ENCODE measurements at places on chromosomes 7 and 10.

DNA sequence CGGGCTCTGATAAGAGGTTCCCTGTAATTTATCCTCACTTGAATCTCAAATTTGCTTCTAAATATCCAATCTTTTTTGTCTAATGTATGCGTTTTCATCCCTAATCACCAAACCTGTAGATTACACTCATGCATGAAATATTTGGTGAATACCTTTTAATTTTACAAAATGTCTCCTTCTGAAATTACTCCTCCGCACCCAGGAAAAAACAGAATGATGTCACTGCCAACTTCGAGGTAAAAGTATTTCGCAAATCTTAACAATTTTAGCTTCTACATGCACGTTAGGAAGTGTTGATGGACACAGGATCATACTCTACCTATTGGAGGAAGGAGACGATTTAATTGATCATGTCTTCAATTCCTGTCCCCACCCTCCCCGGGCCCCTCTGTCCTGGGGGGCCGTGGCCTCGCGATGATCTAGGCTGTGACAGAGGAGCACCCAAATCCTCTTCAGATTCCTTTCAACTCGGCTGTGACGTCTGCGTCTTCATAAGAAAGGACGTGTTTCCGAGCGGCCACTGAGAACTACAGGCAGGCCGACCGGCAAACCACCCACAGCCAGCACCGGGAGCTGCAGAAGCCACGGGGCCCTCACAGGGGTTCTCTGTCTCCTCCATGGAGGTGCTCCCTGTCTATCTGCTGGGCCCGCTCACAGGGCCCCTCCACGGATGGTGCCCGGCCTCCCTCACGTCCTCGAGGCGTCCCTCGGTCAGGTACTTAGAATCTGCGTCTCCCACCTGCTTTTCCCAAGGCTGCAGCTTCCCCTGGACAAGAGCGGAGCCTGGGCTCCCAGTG, 8.7 kb upstream of the FAM20C start:
- no peak for DNase-seq

GRCh38 chr7:105245398-105246114, 143.2 kb downstream of the SRPK2 start:
- no peak for DNase-seq

GRCh38 chr10:132774902-132775863, 10.8 kb downstream of the NKX6-2 start:
- DNase-seq, result no peak

DNA sequence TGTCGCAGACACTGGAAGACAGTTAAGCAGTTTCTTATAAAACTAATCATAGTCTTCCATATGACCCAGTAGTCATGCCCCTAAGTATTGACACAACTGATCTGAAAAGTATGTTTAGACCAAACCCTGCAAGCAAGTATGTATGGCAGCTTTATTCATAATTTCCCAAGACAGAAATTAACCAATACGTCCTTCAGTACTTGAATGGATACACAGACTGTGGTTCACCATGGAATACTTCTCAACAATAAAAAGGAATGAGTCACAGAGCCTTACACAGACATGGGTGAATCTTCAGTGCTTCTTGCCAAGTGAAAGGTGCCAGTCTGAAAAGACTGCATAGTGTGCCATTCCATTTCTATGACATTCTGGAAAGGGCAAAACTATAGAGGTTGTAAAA, 50.2 kb upstream of the AKR1E2 start:
- DNase-seq, result no peak

DNA sequence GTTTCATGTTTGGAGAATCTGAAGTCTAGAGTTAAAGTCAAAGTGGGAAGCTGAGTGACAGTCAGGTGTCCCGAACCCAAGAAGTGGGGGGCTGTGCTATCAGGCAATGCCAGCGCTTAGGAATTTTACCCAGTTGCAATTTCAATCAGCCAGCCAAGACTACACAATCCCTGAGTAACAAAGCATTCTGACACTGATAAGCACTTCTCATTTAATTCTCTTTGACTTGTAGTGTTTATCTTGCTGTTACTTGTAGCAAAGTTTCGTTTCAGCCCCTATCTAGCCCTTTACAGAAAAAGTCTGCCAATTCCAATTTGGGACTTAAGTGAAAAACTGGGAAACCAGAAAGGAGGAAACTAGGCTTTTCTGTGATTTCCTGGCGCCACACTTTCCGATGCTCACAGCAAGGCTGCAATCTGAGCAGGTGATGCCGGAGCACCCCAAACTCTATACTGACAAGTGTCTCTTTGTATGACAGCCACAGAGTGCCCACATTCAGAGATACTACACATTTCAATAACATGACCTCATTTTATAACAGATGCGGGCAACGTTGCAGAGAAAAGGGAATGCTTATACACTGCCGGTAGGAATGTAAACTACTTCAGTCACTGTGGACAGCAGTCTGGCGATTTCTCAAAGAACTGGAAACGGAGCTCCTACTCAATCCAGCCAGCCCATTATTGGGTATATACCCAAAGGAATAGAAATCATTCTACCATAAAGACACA, 61.0 kb downstream of the ITIH5 start:
- DNase-seq, result no peak

DNA sequence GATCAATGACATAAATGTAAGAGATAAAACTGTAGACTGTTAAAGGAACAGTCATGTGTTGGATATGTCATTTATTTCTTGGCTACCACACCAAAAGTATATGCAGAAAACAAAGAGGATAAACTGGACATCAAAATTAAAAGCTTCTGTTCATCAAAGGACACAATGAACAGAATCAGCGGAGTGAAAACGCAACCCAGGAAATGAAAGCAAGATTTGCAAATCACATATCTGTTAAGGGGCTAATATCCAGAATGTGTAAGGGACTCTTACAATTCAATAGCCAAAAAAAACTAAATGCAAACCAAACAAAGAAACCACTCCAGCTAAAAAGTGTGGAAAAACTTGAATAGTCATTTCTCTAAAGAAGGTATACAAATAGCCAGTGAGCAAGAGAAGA, 164.3 kb downstream of the ZMYND11 start:
- no peak for DNase-seq

DNA sequence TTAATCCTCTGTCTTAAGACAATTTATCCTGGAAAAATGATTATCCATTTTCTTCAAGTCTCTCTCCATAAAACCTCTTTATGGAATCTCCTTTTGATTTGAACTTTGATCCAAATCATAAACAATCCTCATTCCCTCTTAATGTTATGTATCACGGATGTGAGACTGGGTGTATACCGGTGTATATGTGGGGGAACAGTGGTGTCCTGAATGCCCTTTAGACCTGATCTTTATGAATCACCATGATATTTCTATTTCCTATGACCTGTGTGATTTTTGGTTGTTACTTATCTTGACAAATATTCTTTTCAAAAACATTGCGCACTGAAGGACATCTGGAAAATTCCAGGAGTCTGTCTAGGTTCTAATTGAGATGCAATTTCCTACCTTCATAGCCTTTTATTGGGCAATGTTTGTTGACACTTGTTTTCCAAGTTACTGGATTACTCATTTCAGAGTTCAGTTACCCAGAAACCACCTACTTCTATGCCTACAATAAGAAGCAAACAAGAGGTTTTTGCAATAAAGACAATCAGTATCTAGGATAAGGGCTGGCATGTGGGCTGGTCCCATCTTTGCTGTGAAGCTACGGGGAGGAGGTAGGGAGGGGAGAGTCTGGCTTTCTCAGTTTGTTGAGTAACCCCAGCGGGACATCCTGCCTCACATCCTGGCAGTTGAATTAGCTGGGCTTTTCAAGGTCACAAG, 190.4 kb downstream of the CTTNBP2 start:
- DNase-seq, result no peak

- no peak for DNase-seq
Observed at GRCh38 chr10:112918771-112919170, 31.3 kb upstream of the TCF7L2 start.

- no peak for DNase-seq
Observed at GRCh38 chr7:73830681-73831583, at the start of gene CLDN4. CLDN4 (plus strand) TSS chr7:73830996; CDS start chr7:73831202, 206 bp downstream.

- DNase-seq, result no peak
Observed at GRCh38 chr10:46273506-46274477, 13.0 kb upstream of the ANTXRL start.

GRCh38 chr7:4245135-4245865, 436.8 kb upstream of the FOXK1 start:
- DNase-seq, result no peak

- DNase-seq, result no peak
Observed at GRCh38 chr7:153415632-153416031, 636.6 kb upstream of the DPP6 start.

GRCh38 chr10:123506455-123506854, 159.7 kb upstream of the GPR26 start:
- DNase-seq, result no peak

DNA sequence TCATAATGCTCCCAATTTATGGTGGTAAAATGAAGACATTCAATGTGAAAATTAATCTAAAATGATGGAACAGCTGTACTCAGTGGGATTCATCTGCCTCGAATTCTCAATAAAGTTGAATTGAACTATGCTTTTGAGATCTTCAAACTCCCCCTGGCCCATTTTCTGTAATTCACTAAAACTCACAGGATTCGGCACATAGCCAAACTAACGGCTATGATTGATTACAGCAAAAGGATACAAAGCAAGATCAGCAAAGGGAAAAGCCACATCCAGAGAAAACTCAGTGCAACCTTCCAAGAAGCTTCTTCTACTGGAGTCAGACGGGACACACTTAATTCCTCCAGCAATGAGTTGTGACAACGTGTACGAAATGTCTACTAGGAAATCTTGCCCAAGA, 307.5 kb downstream of the CNTNAP2 start:
- no peak for DNase-seq

- DNase-seq, result no peak
Observed at GRCh38 chr7:12370249-12370648, 33.4 kb downstream of the VWDE start.

- DNase-seq, result no peak
Observed at GRCh38 chr10:127254276-127254675, 57.9 kb upstream of the INSYN2A start.

DNA sequence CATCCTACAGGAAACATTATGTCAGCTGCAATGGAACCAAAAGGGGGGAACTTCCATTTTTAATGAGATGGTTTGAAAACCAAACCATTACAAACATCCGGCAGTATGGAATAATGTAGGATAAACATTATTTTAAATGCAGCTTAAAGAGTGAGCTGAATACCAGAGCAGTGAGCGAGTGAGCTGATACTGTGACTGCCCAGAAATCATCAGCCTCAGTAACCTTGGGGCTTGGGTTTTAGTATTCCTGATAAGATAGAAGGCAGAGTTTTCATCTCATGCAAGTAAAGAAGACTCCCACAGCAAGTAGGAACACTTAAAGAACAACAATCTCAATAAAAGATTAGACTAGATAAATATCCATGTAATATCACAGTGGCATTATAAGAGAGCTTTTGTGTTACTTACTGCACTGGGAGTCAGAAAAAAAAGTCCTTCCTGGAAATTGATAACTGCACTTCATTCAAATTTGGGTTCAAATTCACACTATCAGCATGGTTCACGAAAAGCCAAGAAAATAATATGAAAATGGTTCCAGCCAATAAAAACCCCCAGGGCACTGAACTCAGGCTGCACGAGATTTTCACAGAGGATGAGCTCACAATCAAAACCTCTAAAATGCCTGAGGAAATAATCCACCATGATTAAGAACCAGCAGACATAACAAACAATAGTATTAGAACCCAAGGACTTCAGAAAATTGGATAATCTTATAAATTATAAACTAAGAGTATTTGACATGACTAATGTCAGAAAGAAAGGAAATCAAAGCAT, 115.7 kb downstream of the MTPAP start:
- DNase-seq, result no peak

GRCh38 chr10:101644002-101644401, 51.0 kb downstream of the FBXW4 start:
- no peak for DNase-seq

GRCh38 chr7:132752431-132752830, 176.2 kb upstream of the PLXNA4 start:
- DNase-seq, result no peak

DNA sequence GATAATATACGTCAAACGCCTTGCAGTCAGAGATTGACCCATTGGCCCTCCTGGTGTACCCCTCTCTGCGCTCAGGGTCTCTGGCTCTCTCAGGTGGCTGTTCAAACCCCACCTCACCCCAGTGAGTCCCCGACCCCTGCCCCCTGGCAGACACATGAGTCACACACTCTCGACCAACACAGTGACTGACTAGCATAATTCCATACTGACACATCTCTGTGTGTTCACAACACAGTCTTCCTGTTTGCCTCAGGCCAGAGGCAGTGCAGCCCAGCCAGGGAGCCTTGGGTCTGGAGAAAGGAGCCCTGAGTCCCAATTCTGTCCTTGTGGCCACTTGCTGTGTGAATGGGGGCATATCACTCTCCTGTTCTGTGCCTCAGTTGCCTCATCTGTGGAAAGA, 40.1 kb downstream of the PALD1 start:
- DNase-seq, result no peak

DNA sequence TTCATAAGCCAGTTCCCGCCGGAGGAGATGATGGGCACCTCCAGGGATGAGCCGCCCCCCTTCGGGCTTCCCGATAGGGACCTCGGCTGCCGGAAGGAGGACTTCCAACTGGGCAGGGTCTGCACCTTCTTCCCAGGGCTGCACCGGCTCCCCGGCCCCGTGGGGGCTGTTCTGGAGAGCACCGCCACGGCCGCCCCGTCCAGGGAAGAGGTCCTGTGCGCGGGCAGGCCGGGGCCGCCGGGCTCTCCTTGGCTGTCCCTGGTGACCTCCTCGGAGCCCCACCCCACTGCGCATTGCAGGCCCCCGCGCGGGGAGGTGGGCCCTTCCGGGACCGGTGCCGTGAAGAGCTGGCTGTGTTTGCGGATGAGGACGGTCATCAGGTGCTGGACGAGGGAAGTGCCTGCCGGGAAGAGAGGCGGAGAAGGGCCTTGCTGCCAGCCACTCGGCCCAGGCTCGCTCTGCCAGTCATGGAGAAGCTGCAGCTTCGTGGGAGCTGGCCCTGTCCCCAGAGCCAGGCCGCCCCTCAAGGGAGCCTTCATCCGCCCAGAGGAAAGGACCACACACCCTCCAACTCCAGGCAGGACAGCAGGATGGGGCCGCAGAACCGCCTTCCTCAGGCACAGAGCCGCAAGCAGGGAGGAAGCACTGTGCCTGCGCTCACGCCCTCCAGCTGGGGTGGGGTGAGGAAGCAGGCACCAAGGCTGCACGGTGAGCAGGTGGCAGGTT, 144.4 kb downstream of the MAPK8 start:
- DNase-seq, result no peak

GRCh38 chr10:49768329-49768728, 6.2 kb upstream of the OGDHL start:
- DNase-seq, result no peak

GRCh38 chr7:145360511-145361100, 524.8 kb upstream of the TPK1 start:
- no peak for DNase-seq

GRCh38 chr10:125880719-125881118, 373 bp downstream of the DHX32 start:
- DNase-seq, result no peak

DNA sequence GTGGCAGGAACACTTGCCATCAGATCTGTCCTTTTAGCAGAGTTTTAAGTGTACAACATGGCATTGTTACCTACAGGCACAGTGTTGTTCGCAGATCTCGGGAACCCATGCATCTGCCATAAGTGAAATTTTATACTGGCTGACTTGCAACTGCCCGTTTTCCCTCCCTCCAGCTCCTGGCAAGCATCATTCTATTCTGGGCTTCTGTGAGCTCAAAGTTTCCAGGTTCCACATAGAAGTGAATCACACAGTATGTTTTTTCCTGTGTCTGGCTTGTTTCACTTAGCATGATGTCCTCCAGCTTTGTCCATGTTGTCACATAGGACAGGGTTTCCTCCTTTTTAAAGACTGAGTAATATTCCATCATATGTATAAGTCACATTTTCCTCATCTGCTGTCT, 56.6 kb downstream of the C10orf143 start:
- DNase-seq, result no peak

GRCh38 chr10:77936697-77937567, 10.4 kb upstream of the DLG5 start:
- no peak for DNase-seq

Measured in T-helper 9 cell (primary cell).